Suppressor macrophage treated with lipopolysaccharide for 4 hours (primary cell): ENCODE measurements at places on chromosomes 4 and X.
A peak's percentile ranks its signal among the peaks of the same experiment; 100 is the strongest.

DNA sequence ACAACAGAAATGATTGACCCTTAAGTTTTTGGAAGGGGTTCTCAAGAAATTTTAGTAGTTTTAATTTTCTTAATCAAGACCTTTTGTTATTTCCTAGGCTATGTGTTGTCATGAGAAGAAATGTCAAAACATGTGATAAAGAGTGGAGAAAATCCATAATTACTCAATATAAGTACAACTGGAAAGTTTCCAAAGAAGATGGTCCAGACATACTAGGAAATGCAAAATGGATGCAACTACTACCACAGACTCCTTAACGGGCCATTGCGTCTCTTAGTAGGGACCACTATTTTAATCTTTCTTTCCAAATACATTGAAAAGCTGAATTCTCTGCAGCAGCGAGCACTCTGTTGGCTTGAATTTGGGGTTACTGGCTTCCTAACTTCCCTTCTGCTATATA lies 148.8 kb downstream of the NWD2 start:
- DNase-seq, result peak; percentile 62

- DNase-seq, result no peak
Measured at GRCh38 chr4:128359422-128359821, 71.8 kb upstream of the PGRMC2 start.

DNA sequence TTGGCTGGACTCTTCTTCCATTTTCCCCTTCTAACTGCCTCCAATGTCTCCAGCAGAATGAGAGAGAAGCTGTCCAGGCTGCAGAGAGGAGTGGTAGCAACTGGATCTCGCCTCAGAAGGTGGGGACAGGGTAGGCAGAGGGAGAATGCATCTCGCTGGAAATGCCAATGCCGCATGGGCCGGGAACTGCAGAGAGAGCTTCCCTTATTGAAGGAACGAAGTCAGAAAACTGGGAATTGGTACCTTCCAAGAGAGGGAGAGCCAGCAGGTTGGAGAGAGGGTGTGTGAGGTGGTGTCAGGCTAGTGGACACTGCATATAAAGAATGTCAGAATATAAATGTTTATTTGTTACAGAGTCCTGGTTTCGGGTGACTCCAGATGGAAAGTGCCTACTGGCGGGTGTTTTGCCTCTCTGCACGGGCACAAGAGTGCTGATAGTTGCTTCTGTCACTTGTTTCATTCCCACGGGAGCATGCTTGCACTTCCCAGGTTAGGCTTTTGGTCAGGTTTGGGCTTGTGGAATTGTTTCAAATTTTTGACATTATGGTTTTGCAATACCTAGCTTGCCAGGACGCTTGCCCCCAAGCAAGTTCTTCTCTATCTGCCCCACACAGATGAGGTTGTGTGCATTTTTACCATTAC lies 156.8 kb upstream of the STS start:
- DNase-seq, result no peak

DNA sequence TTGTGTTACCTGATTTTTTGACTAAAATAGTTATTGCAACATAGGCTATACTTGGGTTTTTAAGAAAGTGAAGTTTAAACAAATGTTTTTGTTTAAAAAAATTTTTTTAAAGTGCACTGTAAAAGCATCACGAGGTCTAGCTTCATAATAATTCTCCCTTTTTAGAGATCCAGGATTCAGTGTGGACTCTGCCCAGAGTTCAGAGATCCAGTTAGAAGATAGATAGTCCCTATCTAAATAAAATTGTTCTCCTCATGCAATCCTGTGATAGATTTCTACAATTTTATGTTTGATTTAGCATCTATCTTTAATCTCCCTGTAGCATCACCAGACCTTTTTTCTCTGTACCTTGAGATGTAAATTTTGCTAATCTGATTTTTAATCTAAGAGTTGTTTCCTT lies 85.5 kb upstream of the HPGD start:
- no peak for DNase-seq

DNA sequence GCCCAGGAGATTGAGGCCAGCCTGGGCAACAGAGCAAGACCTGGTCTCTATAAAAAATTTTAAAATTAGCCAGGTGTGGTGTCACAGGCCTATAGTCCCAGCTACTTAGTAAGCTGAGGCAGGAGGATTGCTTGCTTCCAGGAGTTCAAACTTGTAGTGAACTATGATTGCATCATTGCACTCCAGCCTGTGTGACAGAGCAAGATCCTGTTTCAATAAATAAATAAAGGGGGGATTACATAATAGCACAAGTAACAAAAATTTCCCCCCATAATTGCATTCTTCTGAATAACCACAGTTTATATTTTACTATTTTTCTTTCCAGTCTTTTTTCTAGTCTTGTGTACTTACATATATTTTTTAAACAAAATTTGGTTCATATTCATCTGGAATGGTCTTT lies 135.6 kb downstream of the CHIC2 start:
- peak; percentile 32 for DNase-seq

DNA sequence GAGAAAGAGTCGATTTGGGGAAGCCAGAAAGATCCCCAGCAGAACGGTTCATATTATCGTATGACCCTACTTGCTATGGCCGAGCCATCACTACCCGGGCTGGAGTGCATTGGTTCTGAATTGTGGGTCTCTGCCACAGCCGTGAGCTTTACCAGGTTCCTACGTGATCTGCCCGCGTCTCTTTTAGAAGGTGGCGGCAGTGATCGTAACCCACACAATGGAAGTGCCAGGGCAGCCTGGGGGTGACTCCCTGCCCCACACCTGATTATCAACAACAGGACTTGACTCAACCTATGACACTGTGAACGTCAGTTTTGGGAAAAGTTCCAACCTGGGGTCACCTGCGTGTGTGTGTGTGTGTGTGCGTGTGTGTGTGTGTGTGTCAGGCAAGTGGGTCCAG lies 90.8 kb downstream of the SHOX start:
- DNase-seq, result no peak

GRCh38 chrX:129959493-129959832 lies 23.0 kb upstream of the BCORL1 start:
- DNase-seq, result no peak

DNA sequence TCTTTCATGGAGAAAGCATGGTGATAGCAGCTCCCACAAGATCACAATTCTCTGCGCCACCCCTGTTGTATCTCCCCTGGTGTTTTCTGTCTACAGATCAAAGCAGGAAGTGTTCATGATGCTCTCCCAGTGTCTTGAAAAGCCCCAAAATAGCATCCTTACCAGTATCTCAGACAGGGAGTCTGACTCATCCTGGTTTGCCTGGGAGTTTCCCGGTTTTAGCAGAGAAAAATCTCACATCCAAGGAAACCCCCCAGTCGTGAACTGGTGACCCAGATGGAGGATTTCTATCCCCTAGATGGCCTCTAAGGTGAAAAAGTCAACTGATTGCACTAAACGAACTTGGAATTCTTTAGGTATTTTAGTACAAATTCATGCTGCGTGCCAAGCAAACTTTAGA lies 64.3 kb upstream of the NR0B1 start:
- DNase-seq, result no peak

GRCh38 chrX:13932416-13932815 lies 97.3 kb downstream of the GEMIN8 start:
- DNase-seq, result no peak

- DNase-seq, result no peak
Measured at GRCh38 chrX:45001048-45001447, 128.1 kb downstream of the KDM6A start.

GRCh38 chr4:64781737-64782326 lies 372.6 kb upstream of the TECRL start:
- DNase-seq, result peak; percentile 24

- no peak for DNase-seq
Measured at GRCh38 chr4:74292111-74292870, 16.0 kb upstream of the EPGN start.

DNA sequence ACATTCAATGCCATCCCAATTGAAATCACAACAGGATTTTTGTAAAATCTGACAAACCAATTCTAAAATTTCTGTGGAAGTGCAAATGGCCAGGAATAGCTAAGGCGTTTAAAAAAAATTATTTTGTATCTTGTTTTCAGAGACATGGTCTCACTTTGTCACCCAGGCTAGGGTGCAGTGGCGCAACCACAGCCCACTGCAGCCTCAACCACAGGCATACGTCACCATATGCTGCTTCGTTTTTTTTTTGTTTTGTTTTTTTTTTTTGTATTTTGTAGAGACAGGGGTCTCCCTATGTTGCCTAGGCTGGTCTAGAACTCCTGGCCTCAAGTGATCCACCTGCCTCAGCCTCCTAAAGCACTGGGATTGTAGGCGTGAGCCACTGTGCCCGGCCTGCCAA lies 24.5 kb downstream of the ZNF41 start:
- no peak for DNase-seq

- DNase-seq, result no peak
Measured at GRCh38 chr4:182103614-182104319, 139.4 kb upstream of the TENM3 start.

GRCh38 chr4:39660045-39660444 lies 21.4 kb upstream of the SMIM14 start:
- peak; percentile 48 for DNase-seq

GRCh38 chr4:31548021-31548420 lies 827.9 kb downstream of the PCDH7 start:
- DNase-seq, result no peak

GRCh38 chr4:931194-931959 lies 739 bp downstream of the GAK start:
- DNase-seq, result peak; percentile 54

GRCh38 chr4:124504431-124504830 lies 208.1 kb downstream of the ANKRD50 start:
- no peak for DNase-seq

- DNase-seq, result no peak
Measured at GRCh38 chr4:85751866-85752265, 276.9 kb downstream of the ARHGAP24 start.

DNA sequence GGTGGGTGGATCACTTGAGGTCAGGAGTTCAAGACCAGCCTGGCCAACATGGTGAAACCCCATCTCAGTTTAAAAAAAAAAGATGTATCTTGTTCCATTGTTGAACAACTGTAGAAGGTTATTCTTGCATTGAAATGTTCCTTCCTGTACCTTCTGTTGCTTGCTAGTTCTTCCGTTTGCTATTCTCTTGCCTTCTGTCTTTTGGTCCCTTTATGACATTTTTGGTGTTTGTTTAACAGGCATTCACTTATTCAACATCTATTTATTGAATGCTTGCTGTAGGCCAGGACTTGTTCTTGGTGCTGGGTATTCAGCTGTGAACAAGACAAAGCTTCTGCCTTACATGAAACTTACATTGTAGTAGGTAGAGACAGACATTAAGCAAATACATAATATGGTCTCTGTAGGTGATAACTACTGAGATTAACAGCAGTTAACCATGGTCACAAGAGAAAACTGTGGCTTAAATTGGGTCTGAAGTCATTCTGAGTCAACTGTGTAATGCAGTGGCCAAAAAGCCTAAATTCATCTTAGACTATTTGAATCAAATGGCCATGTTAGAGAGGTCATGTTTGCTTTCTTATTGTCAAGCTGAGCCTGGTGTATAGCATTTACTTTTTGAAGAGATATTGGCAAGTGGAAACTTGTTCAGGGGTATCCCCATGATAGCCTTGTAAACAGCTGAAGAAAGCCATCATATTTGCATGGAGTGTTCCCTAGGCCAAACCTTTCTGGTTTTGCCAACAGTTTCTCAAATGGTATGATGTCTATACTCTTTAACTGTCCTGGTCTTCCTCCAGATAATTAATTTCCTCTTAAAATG lies 35.6 kb downstream of the GAB1 start:
- no peak for DNase-seq

GRCh38 chrX:121106484-121107235 lies 59.2 kb downstream of the GLUD2 start:
- DNase-seq, result no peak

DNA sequence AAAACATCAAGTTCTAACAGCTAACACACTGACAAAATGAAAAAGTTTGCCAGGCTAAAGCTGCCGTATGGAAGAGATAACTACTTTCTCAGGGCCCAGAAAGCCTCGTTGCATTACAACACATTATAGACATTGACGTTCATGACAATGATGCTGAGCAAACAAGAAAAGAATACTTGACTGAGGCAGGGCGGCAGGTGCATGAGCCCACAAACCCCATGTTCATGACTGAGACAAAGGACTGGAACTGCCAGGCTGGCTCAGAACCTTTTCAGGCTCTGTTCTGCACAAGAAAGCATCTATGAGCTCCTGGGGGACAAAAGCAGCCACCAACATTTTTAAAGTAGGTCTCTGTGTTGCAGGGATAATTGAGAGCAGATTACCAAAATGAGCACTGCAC lies 13.6 kb downstream of the TLR6 start:
- DNase-seq, result no peak

- DNase-seq, result peak; percentile 96
Measured at GRCh38 chr4:76028350-76028765, 5.1 kb upstream of the CXCL10 start.

DNA sequence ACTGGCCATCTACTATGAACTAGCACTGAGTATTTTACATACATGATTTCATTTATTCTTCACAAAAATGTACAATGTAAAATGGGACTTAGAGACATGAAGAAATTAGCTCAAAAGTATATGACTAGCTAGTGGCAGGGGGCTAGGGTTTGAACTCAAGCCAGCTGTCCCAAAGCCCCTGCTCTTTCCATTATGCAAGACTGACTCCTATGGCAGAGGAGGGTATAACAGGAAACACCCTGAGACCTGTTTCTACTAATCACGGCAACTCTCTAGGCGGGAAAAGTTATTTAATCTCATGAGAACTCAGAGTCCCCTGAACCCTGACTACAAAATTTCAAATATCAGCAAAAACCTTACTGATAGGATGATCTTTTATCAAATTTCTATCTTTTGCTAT lies 150.6 kb downstream of the PRDM5 start:
- no peak for DNase-seq

DNA sequence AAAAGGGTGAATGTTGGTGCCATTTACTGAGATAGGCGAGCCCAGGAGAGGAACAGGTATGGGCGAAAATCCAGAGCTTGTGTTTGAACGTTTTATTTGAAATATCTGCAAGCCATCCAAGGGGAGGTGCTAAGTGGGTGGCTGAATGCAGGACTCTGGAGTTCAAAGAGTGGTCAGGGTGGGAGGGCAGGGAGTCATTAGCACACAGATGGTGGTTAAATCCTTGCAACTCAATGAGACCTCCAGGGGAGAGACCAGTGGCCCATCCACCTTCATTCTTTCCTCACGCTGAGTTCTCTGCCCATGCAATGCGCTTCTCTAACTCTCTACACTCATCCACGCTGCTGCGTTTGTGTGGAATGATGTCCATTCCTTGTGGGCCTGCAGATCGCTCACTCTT lies 101.1 kb downstream of the VCX3B start:
- no peak for DNase-seq

DNA sequence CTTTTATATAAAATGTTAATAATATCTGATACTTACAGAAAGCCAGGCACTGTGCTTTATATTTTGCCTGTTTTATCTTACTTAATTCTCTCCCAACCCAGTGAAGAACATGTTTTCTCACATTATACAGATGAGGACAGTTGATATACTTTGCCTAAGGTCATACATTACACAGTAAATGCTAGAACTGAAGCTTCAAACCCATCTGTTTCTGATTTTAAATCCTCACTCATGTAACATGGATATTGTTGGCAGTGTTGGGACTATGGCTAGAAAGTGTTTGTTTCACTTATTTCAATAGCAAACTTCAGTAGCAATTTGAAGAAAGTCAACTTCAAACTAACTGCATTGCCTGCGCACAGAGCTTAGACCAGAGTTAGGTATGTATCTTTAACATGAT lies 57.4 kb downstream of the RAPGEF2 start:
- no peak for DNase-seq
